ENCODE measurements at places on chromosomes 12 and 14.

DNA sequence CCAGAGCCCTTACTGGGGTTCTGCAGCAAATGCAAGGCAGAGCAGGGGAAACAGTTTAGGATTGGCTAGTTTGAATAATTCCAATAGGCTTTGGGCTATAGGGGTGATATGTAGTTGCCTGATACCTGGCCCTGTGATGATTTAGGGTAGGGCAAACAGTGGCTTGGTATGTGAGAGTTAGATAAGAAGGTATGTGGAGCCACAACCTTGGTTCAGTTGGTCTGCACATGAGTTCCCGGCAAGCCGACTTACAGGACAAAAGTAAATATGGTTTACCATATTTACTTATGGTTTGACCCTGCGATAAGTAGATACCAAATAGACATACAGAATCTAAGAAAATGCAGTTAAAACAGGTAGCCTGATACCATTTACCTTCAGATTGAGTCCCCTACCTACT lies 8.3 kb upstream of the CAPRIN2 start:
- DNase-seq, result no peak

GRCh38 chr14:91473046-91473445 lies 37.1 kb downstream of the PPP4R3A start:
- DNase-seq, result no peak

DNA sequence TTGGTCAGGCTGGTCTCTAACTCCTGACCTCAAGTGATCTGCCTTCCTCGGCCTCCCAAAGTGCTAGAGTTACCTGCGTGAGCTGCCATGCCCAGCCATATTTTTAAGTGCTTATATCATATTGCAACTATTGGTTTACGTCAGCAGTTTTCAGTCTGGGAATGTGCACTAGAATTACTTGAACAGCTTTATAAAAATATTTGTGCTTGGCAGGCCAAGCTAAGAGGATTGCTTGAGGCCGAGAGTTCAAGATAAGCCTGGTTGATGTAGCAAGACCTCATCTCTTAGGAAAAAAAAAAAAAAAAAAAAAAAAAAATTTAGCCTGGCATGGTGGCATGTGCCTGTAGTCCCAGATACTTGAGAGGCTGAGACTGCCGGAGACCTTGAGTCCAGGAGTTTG lies 17.1 kb downstream of the KIAA0586 start:
- DNase-seq, result no peak

- no peak for DNase-seq
These were observed 3.4 kb downstream of the PTHLH start for GRCh38 chr12:27968972-27969623.

DNA sequence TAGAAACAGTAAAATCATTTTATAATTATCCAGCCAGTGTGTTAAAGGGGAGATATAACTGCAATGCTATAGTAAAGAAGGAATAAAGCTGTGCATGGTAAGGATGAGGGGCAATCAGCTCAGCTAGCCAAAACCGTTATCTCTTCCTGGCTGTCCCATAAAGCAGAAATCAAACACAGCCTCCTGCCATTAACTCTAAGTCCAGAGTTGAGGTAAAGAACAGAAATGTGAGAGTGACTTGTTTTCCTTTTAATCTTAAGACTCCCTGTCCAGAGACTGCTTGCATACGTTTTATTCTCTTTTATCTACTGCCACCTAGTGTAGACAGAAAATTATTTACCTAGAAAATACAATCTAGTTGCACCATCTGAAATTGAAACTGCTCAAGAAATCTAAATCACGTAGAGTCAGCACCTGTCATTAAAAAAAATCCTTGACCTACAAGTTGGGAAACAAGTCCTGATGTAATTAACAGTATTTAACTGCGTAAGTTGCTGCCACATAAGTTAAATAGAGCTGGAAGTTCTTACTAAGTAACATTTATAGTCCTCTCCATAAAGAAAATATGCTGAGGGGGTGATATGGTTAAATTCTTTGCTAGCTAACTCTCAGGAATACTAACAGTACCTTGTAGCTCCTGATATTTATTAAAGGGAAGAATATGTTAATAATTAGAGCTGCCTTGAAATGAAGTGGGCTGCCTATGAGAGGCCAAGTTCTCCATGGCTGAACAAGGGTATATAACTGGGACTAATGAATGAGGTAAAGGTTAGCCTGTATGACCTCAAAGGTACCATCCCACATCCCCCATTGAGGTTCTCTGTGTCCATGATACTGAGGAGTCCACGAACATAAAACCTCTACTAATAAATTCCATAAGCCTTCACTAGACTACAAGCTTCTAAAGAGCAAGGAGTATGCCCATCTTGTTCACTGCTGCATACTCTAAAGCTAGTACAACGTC lies 62.7 kb downstream of the GALNT4 start:
- peak; percentile 17 for DNase-seq

- no peak for DNase-seq
These were observed 24.2 kb upstream of the INF2 start for GRCh38 chr14:104665114-104665656.

GRCh38 chr12:26122681-26123481 lies 2.0 kb downstream of the BHLHE41 start:
- no peak for DNase-seq

DNA sequence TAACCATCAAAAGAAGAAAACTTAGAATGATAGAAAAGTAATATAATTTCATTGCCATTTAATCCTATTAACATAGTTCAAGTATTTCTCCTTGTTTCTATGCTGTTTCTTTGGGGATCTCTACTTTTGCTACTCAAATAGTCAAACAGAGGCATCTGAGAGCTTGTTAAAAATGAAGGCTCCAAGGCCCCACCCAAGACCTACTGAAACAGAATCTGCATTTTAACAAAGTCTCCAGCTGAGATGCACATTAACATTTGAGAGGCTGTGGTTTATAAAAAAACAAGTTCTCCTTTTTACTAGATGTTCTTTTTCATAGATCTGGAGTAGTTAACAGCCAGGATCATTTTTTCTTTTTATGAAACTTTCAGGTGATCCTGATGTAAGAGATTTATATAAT lies 31.8 kb downstream of the PPFIA2 start:
- DNase-seq, result no peak

DNA sequence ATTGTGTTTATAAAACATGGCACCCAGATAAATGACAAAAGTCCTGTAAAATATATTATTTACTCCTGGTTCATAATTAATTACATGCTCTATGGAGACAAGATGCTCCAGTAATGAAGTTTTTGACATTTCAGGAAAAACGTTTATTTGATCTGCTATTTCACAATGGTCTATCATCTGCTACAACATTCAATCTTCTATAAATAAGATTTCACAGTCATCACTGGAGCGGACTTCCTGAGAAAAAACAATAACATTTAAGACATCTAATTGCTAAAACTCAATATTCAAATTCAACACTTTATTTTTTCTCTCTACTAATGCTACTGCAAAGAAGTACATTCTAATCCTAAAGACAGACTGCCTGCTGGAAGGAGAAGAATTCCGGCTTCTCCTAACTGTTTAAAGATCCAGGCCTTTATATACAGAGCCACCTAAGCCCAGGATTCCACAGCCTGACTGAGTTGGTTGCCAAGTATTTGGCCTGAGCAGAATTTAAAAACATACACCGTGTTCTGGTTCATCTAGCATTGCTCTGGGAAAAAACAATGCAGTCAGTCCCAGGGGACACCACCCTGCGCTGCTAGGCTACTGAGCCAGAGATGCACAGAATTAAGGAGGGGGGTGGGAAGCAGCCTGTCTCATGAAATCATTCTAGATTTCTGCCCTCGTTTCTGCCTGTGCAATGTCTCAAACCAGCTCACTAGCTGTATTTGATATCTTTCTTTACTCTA lies 58.0 kb downstream of the TMTC1 start:
- DNase-seq, result peak; percentile 91

DNA sequence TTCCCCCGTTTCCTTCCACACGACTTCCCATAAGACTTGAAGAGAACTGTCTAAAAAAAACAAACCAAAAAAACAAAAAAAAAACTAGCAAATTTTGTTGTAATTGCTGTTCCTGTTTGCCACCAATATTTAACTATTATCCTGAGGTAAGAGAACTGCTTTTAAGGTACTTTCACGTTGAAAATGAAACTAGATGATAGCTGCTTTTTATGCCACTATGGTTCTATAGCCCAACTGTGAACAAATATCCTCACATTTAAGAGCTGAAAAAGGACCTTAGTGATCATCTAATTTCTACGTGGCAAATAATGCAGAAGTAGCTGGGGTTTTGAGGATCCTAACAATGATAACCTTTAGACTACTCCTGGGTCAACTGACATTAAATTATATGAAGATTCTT lies 98.6 kb downstream of the TAOK3 start:
- no peak for DNase-seq

DNA sequence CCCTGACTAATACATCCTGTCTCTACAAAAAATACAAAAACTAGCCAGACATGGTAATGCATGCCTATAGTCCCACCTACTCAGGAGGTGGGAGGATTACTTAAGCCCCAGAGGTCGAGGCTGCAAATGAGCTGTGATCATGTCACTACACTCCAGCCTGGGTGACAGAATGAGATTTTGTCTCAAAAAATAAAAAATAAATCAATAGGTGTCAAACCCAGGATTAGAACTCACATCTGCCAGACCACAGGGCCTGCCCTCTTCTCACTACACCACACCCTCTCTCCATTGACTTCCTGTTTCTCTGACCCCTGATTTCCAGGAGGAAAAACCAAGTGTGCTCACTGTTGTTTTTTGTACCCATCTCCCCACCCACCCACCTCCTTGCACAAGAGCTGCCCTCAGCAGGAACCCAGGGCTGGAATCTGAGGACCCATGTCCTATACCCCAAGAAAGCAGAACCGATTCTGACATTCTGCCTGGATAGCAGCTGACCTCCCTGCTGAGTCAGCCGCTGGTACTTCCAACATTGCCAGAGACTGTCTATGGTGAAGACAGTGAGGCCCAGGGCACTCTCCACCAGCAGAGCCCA lies 6.2 kb downstream of the CMKLR1 start:
- DNase-seq, result no peak

DNA sequence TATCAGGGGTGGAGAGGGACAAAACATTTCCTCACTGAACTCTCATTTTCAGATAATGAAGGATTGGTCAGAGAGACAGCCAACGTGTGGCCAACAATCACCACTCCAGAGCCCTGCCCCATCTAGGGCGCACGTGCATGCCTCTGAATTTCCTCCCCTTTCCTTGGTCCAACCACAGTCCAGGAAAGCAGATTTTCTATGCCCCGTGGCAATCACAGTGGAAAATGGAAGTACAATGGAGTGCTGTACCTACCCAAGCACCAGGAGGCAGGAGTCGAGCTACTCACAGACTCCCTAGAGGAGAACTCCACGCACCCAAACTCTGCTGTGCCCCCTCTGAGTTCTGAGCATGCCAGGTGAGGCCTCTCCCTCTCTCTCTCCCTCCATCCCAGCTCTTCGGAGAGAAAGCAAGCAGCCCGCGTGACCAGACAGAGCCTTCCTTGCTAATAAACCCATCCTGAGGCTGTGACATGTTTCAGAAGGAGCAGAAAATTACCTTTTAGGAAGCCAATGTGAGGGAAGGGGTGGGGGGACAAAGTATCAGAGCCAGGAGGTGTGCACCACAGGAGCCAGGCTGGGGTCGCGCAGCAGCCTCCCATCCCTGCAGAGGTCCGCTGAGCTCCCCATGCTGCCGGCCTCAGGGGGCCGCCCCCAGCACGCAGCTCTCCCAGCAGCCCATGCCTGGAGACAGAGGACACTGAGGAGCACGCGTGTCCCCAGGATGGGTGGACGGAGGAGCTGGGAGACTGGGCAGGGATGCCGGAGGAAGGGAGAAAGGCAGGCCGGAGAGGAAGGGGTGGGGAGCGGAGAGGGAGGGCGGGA lies 73.4 kb downstream of the PITPNM2 start:
- DNase-seq, result peak; percentile 15

DNA sequence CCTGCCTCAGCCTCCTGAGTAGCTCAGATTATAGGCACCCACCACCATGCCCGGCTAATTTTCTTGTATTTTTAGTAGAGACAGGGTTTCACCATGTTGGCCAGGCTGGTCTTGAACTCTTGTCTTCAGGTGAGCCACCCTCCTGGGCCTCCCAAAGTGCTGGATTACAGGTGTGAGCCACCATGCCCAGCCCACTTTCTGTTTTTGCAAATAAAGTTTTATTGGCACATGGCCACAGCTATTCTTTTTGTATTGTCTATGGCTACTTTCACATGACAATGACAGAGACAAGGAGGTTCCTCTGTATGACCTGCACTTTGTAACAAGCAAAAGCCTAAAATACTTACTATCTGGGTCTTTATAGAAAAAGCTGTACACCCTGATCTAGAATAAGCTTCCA lies 19.7 kb upstream of the DIABLO start:
- no peak for DNase-seq

DNA sequence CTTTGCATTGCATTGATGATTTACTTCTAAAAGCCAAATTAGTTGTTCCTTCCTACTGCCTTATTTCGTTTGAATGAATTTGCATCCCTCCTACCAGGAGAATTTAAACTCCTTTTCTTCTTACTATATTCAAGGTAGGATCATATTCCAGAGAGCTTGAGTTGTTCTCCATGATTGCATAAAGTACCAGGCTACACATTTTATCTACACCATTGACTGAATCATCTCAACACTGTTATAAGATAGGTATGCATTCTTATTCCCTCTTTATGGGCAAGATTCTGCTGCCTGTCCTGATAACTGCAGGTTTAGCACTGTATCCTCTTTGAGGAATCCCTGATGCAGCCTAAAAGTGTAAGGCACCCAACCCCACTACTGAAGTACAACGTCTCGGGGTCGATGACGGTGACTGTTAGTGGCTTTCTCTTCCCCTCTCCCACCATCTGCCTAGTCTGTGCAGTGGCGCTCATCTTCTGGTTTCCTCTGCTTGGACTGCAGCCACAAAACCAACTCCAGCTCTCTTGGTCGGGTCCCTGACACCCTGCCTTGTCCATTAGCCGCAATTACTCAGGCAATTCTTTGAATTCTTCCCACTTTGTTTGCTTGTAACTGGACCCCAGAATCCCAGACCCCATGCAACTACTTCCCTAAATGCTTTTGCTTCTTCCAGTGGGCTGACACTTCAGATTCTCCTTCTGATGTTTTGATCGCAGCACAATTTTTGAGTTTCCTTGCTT lies 44.4 kb upstream of the STXBP6 start:
- DNase-seq, result no peak

GRCh38 chr14:55458800-55459515 lies 18.5 kb upstream of the TBPL2 start:
- DNase-seq, result no peak

- no peak for DNase-seq
These were observed 66.6 kb upstream of the FAR2 start for GRCh38 chr12:29082522-29082921.

DNA sequence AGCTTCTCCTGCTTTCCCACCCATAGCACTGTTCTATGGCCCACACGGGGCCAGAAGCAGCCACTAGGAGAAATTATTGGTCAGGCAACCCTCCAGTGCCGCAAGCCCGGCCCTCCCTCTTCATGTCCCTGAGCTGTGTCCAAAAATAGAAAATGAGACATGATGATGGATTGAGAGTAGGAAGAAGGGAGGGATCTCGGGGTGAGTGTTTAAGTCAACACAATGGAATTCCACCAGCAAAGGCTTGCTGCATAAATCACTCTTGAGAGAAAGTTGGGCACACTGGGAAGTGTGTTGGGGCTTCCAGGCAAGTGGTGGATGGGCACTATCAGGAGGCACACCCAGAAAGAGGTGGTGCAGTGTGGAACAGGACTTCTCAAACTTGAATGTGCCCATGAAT lies 94.2 kb downstream of the LLPH start:
- DNase-seq, result no peak

- DNase-seq, result no peak
These were observed 333.2 kb upstream of the MDGA2 start for GRCh38 chr14:48008646-48009045.

- DNase-seq, result no peak
These were observed 35.7 kb upstream of the ATP2A2 start for GRCh38 chr12:110245369-110245772.

All from NCI-H1694 (cell line).